ENCODE measurements at places on chromosomes 7 and 10. TPM values are rescaled to one million over a fixed set of nuclear protein-coding genes. Genes with fewer than 3 reads are reported as not detected.

The IQUB gene
- 0.05 TPM for total RNA-seq

GRCh38 chr7:81416659-81417058, 353.2 kb downstream of the HGF start:
- DNase-seq = no peak

The PAPOLB gene
- total RNA-seq = 0.08 TPM

- DNase-seq = no peak
These were observed at the start of gene PCDH15 for GRCh38 chr10:54800741-54801421. PCDH15 (minus strand) TSS chr10:54801231; CDS start chr10:54664262, 136,969 bp downstream.

- no peak for DNase-seq
These were observed 22.4 kb downstream of the ZFAND2A start for GRCh38 chr7:1137517-1138167.

The ATP6V0E2 gene
- 41.2 TPM for total RNA-seq

DNA sequence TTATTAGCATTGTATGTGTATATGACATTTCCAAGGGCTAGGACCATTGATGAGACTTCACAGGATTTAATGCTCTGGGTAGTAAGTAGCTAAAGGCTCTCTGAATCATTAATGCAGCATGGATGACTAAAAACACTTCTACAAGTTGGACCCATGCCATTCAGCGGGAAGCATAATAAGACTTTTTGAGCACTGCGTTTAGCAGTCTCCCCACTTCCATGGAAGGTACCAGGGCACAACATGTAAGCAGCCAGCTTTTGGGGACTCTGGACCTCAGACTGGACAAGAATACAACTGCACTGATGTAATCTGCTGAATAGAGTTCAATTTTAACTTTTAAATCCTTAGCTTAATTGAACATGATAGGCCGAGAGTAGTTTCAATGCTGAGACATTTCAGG, 191.7 kb upstream of the IMMP2L start:
- no peak for DNase-seq

GRCh38 chr7:76069238-76069638, 21.3 kb downstream of the MDH2 start:
- DNase-seq = no peak

The SFRP4 gene
- under 0.01 TPM for total RNA-seq
